Jurkat, Clone E6-1 (cell line): ENCODE measurements at places on chromosomes 12 and 14.

DNA sequence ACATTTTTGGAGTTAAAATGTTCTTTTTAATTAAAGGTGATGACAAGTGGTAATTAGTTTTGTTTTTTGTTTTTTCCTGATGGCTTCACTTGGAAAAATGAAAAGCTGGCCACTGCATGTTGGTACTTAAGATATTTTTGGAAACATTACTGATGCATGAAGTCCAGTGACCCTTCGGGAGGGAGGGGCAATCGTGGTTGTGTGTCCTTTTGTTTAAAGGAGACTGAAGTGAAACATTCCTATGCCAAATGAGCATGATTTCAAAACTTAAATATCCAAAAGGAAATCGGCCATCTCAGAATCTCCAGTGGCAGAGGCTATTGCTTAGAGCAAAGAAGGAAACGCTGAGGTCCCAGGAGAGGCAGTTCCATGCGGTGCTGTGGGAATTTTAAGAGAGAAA, 20.1 kb downstream of the LTBP2 start:
- no peak for DNase-seq

GRCh38 chr14:57057803-57058202, 210.9 kb downstream of the EXOC5 start:
- no peak for DNase-seq

- DNase-seq = peak; percentile 6
Observed at GRCh38 chr14:34199585-34199984, 248.7 kb upstream of the EGLN3 start.

DNA sequence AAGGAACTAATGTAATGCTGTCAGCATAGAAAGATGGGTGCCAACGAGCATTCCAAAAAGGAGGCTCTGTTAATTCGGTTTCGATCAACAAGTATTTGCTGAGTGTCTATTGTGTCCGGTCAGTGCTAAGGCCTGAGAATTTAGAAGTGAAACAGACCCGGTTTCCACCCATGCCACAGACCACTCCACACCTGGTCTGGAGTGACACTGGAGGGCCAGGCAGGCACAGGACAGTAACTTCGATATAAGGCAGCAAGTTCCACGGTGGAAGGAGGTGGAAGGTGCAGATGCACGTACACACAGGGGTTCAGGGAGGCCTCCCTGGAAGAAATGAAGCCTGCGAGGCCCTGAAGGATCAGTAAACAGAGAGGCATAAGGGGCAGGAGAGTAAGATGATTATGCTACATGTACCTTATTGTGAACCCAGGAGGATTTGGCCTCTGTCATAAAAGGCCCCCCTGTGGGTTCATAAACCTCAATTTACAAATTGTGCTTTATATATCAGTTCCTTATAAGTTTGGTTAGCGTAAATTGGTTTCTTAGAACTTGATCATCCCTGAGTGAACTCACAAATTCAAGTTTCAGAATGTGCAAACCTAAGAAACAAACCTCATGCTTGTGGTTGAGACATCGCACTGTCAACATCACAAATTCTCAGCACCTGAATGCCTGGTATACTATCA, 25.9 kb downstream of the SSH1 start:
- no peak for DNase-seq

- no peak for DNase-seq
Observed at GRCh38 chr12:54421175-54421878, 2.3 kb upstream of the ITGA5 start.

DNA sequence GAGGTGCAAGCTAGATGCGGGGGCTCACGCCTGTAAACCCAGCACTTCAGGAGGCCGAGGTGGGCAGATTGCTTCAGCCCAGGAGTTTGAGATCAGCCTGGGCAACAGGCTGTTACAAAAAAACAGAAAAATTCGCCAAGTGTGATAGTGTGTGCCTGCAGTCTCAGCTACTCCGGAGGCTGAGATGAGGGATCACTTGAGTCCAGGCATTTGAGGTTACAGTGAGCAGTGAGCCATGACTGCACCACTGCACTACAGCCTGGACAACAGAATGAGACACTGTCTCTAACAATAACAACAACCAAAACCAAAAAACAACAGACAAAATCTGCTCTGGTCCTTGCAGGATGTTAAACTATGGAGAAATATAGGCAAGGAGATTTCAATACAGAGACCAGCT, 13.9 kb downstream of the BTBD7 start:
- DNase-seq = no peak

DNA sequence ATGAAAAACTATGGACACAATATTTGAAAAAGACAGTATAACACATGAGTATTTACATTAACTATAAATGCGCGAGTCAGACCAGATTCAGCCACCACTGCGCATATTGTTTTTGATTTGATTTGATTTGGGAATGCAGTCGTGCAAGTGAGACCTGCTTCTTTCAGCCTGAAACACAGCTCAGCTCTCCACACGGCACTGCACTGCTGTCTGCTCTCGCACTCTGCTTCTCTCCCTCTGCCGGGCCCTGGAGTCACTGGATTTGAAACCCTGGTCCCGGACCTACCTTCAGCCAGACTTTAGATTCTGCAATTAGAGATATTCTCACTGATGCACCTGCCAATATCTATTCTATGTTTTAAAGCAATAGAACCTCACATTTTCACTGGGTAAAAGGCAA, 143.9 kb upstream of the TMEM132C start:
- DNase-seq = no peak

GRCh38 chr12:52542157-52542556, 10.8 kb downstream of the KRT71 start:
- no peak for DNase-seq

- no peak for DNase-seq
Observed at GRCh38 chr14:89175881-89176799, 240.9 kb downstream of the FOXN3 start.

DNA sequence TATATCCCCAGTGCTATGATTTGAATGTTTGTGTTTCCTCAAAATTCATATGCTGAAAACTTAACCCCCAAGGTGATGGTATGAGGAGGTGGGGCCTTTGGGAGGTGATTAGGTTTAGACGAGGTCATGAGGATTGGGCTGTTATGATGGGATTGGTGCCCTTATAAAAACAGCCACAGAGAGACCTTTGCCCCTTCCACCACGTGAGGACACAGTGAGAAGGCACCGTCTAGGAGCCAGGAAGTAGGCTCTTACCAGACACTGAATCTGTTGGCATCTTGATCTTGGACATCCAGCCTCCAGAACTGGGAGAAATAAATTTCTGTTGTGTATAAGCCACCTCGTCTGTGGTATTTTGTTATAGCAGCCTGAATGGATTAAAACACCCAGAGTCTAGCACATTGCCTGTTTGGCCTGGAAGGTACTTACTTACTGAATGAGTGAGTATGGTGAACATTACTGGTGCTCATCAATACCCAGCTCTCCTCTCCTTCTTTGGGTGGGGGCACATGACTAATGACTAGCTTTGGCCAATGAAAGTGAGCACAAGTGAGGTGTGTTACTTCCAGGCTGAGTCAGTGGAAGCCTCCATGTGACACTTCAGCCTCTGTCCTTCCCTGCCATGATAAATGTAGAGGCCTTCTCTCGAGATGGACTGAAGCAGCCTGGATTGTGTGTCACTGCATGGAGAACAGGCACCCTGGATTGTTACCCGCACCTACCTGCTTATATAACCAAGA, 72.4 kb upstream of the CHST11 start:
- DNase-seq = no peak

DNA sequence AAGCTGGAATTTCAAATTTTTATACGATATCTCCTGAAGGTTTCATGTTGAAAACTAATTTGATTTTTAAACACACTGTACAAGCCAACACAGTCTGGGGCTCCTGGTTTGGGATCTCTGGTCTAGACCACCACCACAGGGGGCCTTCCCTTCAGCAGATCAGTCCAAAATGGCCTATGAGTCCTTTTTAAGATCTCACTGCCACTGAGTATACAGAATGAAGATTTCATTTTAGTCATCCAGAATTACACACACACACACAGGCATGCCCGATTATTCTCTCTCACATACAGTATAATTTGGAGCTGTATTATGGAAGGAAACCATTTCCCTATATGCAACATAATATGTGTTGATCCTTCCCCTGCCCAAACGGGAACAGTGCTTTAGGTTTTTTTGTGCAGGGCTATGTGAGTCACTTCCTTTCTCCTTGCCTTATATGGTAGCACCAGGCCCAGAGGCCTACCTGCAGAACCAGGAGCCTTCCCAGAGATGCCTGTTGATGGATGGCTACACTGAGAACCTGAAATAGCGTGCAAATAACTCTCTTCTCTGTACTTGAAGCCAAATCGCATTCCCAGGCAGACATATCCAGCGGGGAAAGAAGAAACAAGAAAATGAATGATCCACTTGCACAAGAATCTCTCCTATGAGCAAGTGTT, 28.1 kb upstream of the WNK1 start:
- peak; percentile 60 for DNase-seq

GRCh38 chr12:33006106-33006505, 109.5 kb upstream of the PKP2 start:
- no peak for DNase-seq

- DNase-seq = no peak
Observed at GRCh38 chr12:64580681-64581080, 29.6 kb upstream of the RASSF3 start.

- no peak for DNase-seq
Observed at GRCh38 chr12:124388679-124389137, 93.8 kb downstream of the RFLNA start.
